ENCODE measurements at places on chromosomes 13 and 19. TPM values are rescaled to one million over a fixed set of nuclear protein-coding genes. Genes with fewer than 3 reads are reported as not detected.

PGLYRP2 gene
- not detected for total RNA-seq

C19orf33 gene
- 682 TPM for total RNA-seq

CNN1 gene
- total RNA-seq, result 0.32 TPM

RAB8A gene
- total RNA-seq, result 50.6 TPM

SIGLEC9 gene
- total RNA-seq, result not detected

FAM174C gene
- 95.1 TPM for total RNA-seq

ZNF490 gene
- total RNA-seq, result 0.86 TPM

MAB21L1 gene
- not detected for total RNA-seq

PSG11 gene
- not detected for total RNA-seq

ANKRD24 gene
- total RNA-seq, result 0.18 TPM

ZNF320 gene
- total RNA-seq, result not detected

IZUMO2 gene
- total RNA-seq, result not detected

ZNF541 gene
- total RNA-seq, result not detected

IGFL2 gene
- 1.5 TPM for total RNA-seq

SYMPK gene
- total RNA-seq, result 70.6 TPM

POLD1 gene
- total RNA-seq, result 73.0 TPM

NDUFB7 gene
- total RNA-seq, result 193 TPM

SLC46A3 gene
- total RNA-seq, result 2.1 TPM

MYO16 gene
- 0.03 TPM for total RNA-seq

CAPN12 gene
- total RNA-seq, result 4.9 TPM

OR4F17 gene
- not detected for total RNA-seq

ACP7 gene
- 0.06 TPM for total RNA-seq

RGCC gene
- total RNA-seq, result 12.0 TPM
